IMR-90 (cell line): ENCODE measurements at places on chromosomes 2 and 18. TPM values are rescaled to one million over a fixed set of nuclear protein-coding genes. Genes with fewer than 3 reads are reported as not detected.

KCNK3 gene
- total RNA-seq: under 0.01 TPM in 2 replicates

- no peaks in the 10 kb centered on the region for H3K36me3 ChIP-seq
- peak overlapping the region; percentile 73; the same call in 1 of the 2 replicates for H3K27ac ChIP-seq
- peak; percentile 6 for DNase-seq
- peaks cover 20% of the 10 kb centered on the region; the same call in 1 of the 2 replicates for H3K4me1 ChIP-seq
Measured at GRCh38 chr18:45590036-45590886, 25.0 kb upstream of the SLC14A2 start.

GRCh38 chr2:163419000-163419830 lies 316.6 kb downstream of the FIGN start:
- H3K4me1 ChIP-seq: no peaks in the 10 kb centered on the region
- no peaks in the 10 kb centered on the region for H3K36me3 ChIP-seq
- no peak for DNase-seq
- H3K27ac ChIP-seq: no peak overlapping the region

DNA sequence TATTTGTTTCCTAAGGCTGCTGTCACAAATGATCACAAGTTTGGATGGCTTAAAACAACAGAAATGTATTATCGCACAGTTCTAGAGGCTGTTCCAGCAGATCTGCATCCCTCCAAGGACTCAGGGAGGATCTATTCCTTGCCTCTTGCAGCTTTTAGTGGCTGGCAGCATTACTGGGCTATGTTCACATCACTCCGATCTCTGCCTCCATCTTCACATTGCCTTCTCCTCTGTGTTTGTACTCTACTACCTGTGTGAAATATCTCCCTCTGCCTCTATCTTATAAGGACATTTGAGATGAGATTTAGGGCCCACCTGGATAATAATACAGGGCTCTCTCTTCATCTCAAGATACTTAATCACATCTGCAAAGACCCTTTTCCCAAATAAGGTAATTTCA lies 18.9 kb downstream of the NDC80 start:
- no peaks in the 10 kb centered on the region; the same call in 1 of the 2 replicates for H3K36me3 ChIP-seq
- peaks cover 5% of the 10 kb centered on the region for H3K4me1 ChIP-seq
- no peaks in the 10 kb centered on the region for H3K27me3 ChIP-seq
- no peak overlapping the region for H3K27ac ChIP-seq
- no peak overlapping the region for H3K4me3 ChIP-seq

MBD1 gene
- 31.7 TPM in 2 replicates for total RNA-seq

DNA sequence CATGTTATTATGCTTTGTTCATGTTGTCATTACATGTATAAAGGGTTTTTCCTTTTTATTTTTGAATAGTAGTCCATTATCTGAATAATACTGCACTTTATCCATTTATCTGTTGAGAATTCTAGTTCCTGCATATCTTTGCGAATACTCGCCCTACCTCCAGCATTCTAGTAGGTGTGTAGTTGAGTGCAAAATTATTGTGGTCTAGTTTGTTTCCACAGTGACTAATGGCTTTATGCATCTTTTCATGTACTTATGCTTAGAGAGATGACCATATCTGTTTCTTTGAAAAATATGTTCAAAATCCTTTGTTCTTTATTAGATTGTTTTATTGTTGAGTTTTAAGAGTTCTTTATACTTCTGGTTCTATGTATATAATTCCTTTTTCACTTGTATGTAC lies 48.8 kb downstream of the EIF5B start:
- H3K27me3 ChIP-seq: no peaks in the 10 kb centered on the region
- H3K36me3 ChIP-seq: peaks cover 22% of the 10 kb centered on the region
- H3K4me3 ChIP-seq: no peak overlapping the region
- H3K27ac ChIP-seq: no peak overlapping the region
- no peaks in the 10 kb centered on the region for H3K4me1 ChIP-seq

DNA sequence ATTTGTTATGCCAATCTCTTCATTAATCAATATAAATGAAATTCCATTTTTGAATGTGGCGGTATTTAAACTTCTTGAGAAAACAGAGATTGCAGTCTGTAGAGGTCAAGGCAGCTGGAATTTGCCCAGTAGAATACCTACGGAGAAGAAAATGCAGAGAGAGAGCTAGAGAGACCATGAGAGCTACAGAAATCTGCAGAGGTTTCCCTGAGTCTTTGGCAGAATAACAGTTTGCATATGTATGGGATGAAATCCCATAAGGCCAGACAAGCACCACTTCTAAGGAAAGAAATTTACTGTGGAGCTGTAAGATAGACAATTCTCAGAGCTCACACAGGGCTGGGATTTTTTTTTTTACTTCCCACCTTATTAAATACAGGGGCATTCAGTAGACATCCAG lies 23.6 kb upstream of the TMEFF2 start:
- H3K27me3 ChIP-seq: no peaks in the 10 kb centered on the region; the same call in 1 of the 2 replicates
- H3K36me3 ChIP-seq: no peaks in the 10 kb centered on the region
- no peak overlapping the region for H3K4me3 ChIP-seq
- no peak overlapping the region for H3K27ac ChIP-seq
- no peak for DNase-seq

DNA sequence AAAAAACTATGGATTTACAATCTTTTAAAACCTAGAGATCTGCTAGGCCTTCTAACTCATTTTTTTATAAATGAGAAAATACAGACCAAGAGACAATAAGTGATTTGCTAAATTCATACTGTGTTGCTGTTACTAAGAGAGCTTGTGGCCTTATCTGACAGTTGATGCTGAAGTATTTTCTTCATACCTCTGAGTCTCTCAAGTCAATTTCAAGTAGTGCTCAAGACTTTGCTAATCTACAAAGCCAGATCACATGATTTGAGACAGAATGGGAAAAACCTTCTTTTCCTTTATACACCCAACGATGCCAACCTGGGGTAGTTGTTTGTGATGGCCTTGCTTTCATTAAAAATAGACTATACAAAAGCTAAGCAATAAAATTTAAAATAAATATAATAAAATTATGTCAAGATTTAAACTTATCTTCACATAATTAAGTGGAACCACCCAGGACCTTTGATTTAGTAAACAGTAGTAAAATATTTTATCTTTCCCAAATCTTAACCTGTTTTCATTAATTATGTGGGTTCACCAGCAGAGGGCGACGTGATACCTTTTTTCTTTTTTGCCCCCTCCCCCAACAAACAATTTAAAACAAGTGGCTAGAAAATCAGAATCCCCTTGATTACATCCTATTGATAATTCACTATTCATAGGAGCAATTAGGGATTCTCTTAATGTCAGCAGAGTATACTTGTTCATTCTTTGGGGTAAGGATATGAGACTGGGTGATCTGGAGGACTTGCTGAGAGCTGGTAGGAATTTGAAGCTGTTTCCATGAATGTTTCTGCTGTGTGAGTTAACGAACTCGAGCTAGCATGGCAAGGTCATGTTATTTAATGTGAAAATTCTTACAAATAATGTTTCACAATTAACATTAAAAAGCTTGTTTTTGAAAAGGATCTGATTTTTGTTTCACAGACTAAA lies 49.6 kb upstream of the SLC5A7 start:
- no peak overlapping the region for H3K27ac ChIP-seq
- H3K27me3 ChIP-seq: no peaks in the 10 kb centered on the region
- no peak overlapping the region for H3K4me3 ChIP-seq
- no peak for DNase-seq

DNA sequence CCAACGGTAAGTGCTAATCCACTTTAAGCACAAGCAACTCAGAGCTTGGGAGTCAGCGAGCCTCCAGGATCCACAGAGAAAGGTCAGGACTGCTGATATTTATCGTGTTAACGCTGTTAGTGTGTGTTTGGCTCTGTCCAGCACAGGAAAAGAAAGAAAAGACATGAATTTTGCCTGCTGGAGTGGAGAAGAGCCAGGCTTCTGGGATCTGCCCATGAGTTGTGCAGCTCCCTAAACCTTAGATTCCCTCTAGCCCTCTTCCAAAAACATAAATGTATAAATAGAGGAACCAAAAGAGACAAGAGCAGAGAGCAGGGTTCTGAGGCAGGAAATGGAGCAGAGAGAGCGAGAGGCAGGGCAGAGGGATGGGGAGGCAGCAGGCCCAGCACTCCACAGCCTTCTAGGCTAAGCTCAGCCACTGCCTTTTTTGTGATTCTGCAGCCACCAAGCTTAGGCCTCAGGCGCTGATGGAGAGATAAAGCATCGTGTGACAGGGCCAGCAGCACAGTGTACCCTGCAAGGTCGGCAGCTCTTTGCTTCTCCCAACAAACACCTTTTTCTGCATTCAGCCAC lies 14.5 kb upstream of the MAT2A start:
- H3K4me1 ChIP-seq: peaks cover 13% of the 10 kb centered on the region; the same call in 1 of the 2 replicates
- H3K36me3 ChIP-seq: no peaks in the 10 kb centered on the region
- DNase-seq: peak; percentile 61
- peak overlapping the region; percentile 28; the same call in 1 of the 2 replicates for H3K27ac ChIP-seq
- no peak overlapping the region for H3K4me3 ChIP-seq
- no peaks in the 10 kb centered on the region for H3K27me3 ChIP-seq

DNA sequence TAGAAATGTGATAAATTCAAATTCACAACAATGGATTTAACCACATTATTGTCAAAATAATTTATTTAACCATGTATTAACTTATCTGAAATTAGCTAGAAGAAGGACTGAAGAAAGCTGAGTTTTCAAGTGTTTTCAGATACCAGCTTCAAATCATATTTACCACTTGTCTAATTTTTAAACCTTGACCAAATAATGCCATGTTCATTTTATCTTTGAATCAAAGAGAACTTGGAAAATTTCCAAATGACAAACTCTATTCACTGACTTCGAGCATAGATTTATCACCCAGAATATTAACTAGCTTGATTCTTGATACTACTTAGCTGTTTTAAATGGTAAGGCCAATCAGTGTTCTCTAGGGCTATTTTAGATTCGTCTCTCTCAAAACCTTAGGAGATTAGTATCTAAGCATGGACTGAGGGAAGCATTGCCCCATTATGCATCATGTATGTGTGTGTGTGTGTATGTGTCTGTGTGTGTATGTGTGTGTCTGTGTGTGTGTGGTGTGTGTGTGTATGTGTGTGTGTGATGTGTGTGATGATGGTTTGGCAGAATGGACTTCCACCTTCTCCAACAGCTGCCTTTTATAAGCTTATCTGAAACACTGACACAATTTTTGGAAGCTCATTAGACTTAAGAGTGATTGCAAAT lies 667.5 kb upstream of the FANCL start:
- H3K27ac ChIP-seq: no peak overlapping the region
- H3K27me3 ChIP-seq: no peaks in the 10 kb centered on the region; the same call in 1 of the 2 replicates
- H3K36me3 ChIP-seq: no peaks in the 10 kb centered on the region
- no peaks in the 10 kb centered on the region for H3K4me1 ChIP-seq
- no peak overlapping the region for H3K4me3 ChIP-seq

DNA sequence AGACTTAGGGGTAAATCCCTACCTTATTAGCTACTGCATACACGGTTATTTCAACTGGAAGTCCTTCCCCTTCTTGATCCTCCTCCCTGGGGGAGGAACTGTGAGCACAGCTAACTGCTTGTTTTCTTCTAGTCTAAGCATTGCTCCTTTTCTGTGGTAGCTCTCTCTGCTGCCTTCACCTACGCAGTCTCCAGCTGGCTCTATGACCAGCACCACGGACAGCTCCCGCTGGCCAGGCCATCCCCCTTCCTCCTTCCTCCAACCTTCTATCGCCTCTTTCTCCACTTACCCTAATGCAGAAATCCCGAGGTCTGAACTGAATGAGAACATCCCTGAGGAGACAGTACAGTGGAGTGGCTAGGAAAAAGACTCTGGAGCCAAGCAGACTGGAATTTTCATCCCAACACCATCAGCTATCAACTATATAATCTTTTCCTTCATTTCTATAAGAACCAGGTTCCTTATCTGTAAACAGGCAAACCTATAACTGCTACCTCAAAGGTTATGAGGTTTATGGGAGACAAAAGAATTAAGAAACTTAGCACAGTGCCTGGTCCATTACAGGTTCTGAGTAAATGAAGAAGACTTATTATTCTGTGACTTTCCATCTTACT lies 4.7 kb upstream of the CFAP65 start:
- H3K4me1 ChIP-seq: no peaks in the 10 kb centered on the region
- no peak overlapping the region for H3K4me3 ChIP-seq
- peak; percentile 27 for DNase-seq
- no peak overlapping the region for H3K27ac ChIP-seq

- no peak overlapping the region; the same call in 1 of the 2 replicates for H3K27ac ChIP-seq
- no peak for DNase-seq
- H3K27me3 ChIP-seq: no peaks in the 10 kb centered on the region
- no peak overlapping the region for H3K4me3 ChIP-seq
- H3K36me3 ChIP-seq: peaks cover under 1% of the 10 kb centered on the region; the same call in 1 of the 2 replicates
Measured at GRCh38 chr18:75070235-75070624, 138.7 kb downstream of the PTGR3 start.
